Activated gamma-delta T cell (primary cell): ENCODE measurements at places on chromosomes 12 and 14.

DNA sequence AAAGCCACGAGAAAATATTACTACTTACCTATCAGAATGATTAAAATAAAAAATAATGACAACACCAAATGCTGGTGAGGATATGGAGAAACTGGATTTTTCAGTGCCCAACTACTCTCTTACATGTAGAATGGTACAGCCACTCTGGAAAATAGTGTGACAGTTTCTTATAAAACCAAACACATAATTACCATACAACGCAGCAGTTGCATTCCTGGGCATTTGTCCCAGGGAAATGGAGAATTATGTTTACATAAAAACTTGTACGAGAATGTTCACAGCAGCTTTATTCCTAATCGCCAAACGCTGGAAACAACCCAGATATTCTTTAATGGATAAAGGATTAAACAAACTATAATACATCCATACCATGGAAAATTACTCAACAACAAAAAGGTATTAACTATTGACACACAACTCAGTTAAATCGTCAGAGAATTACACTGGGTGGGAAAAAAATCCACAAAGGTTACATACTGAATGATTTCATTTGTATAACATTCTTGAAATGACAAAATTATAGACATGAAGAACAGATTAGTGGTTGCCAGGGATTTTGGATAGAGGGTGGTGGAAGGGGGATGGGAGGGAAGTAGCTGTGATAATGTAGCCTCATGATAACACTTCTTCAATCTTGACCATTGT is 35.4 kb downstream of the TAOK3 start:
- no peak for DNase-seq

DNA sequence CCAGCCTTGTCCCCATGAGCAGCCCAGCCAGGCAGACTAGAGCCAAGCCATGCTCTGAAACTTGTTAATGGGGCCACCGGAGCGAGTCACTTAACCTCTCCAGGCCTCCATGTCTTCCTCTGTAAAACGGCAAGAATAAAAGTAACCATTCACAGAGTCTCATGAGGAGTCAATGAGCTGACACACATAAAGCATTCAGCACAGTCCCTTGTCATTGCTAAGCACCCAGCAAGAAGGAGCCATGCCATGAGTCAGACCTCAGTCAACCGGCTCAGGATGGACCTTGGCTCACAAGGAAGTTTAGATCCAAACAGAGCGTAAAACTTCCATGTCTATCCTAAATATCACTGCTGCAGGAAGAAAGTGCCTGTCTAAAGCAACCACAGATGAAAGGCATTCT is 10.6 kb downstream of the FICD start:
- DNase-seq = no peak

GRCh38 chr14:79408696-79409095 is 802.6 kb downstream of the DIO2 start:
- DNase-seq = no peak

DNA sequence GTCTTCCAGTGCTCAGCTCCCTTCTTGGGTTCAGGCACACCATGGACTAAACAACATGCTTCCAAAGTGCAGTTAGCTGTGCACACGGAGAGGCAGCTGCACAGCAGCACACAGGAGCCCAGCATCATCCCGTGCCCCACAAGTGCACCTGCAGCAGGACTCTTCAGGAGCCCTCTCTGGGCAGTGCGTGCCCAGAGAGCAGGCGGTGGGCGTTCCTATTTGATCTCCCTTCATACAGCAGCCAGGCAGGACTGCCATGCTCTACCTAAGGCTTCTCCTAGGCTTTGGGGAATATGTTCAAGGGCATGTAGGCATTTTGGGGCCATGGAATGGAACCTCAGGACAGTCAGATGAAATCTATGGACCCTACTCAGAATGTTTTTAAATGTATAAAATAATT is 35.5 kb downstream of the ANO2 start:
- no peak for DNase-seq

- no peak for DNase-seq
These were observed 75.4 kb upstream of the PWP1 start for GRCh38 chr12:107610021-107610859.

DNA sequence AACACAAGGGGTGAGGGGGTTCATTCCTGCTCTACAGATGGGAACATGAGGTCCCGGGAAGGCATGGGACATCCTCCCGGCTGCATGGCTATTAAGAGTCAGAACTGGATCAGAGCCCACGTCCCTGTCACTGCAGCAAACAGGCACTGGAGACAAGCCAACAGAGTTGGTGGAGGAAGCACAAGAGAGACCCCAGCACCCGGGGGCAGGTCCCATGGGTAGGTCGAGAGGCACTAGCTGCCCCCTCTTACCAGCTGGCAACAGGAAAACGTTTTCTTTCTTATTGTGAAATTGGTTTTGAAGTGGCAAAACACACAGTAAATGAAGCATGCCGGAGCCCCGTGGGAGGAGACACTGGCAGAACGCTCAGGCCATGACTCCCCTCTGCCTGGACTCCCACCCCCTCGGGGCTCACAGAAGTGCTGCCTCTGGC is 43.6 kb downstream of the SYNE3 start:
- DNase-seq = no peak

GRCh38 chr12:84757978-84758377 is 154.6 kb downstream of the SLC6A15 start:
- no peak for DNase-seq

GRCh38 chr14:89699071-89699470 is 255.5 kb downstream of the EFCAB11 start:
- no peak for DNase-seq

DNA sequence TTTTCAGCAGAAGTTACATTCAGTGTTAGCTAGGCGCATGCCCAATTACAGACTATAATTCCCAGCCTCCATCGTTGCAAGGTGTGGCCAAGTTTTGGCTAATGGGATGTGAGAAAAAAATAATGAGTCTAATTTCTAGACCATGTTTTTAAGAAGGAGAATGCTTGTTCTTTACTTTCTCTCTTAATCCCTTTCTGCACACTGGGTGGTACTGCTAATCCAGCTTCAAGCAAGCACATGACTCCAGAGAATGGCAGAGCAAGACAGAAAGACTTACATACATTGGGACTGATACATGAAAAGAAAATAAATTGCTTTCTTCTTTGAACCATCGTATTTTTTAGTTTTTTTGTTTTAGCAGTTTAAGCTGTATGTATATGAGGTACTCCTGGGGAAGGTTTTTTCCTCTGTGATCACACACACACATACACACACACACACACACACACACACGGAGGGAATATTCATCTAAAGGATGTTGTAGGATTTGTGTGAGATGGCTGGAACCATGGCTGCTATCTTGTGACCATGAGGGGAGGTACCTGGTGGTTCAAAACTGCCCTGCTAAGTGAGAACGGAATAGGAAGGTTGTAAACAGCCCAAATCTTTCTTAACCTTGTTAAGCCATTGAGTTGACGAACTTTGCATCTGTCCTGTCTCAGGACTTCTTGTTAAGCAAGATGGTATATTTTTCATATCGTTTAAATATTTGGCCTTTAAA is 34.3 kb upstream of the LTA4H start:
- DNase-seq = no peak

DNA sequence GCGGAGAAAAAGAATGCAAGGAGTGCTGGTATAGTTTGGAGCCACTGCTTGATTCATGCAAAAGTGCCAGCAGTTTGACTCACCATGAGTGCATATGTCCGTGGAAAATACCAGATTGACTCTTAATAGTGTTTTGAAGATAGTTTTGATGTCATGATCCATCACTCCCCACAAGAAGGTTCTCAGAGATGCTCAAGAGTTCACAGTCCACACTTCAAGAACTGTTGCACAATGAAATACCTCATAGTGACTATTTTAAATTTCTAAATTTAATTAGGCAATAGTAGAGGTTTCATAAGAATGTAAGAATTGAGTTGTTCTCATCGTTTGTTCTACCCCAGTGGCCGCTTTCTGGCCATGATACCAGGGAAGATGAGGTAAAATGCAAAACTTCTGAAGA is 286.6 kb upstream of the RGS6 start:
- DNase-seq = no peak

DNA sequence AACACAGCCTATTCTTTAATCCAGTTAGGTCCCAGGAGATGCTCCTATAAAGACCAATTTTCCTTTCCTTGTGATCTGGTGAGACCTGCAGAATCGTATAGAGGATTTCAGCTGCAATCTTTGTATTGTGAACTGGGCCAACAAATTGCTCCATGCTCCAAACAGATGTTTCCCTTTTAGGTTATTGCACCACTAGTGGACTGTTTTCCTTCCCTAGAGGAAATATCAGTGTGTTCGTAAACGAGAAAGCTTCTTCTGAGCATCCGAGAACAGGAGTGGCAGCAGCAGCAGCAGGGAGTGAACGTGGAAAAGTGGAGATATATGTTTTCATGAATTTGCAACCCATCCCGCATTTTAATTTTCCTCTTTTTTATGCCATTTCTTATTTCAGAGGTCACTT is 344.1 kb upstream of the PDE3A start:
- DNase-seq = no peak

DNA sequence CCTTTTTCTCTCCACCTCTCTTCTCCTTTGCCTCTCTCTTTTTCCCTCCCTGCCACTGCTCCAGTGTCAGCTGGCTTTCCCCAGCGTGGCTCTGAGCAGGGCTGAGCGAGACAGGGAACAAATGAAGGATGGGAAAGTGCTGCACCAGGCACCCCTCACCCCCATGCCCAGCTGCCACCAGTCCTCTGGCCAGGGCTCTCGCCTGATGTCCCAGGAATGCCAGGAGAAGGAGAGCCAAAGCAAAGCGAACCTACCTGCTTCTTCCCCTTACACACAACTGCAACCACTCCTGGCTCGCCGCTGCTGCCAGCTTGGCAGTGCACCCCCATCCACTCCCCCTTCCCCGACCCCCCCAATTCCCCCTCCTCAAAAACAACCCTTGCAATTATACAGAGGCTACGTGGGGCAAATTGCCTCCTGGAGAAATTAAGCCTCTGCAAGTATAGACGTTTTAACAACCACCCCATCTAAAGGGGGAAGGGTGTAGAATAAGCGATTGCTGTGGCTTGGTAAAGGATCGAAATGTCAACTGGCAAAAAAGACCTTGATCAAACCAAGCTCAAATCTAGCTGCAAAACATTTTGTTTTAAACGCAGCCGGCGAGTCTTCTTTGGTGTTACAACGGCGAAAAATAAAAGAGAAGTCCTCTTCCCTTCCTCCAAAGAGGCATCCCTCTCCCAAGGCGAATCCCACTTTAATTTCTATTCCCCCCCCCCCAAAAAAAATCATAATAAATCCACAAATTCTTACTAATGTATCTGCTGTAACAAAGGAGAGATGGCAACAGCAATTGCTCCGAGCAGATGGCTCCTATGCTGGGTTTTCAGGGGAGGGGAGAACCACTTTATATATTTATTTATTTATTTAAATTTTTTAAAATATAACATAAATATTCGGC is 2.9 kb downstream of the BCL11B start:
- no peak for DNase-seq

- DNase-seq = no peak
These were observed 8.0 kb upstream of the PGAM5 start for GRCh38 chr12:132702640-132703039.

- no peak for DNase-seq
These were observed 7.9 kb downstream of the EIF2B2 start for GRCh38 chr14:75010472-75011093.

DNA sequence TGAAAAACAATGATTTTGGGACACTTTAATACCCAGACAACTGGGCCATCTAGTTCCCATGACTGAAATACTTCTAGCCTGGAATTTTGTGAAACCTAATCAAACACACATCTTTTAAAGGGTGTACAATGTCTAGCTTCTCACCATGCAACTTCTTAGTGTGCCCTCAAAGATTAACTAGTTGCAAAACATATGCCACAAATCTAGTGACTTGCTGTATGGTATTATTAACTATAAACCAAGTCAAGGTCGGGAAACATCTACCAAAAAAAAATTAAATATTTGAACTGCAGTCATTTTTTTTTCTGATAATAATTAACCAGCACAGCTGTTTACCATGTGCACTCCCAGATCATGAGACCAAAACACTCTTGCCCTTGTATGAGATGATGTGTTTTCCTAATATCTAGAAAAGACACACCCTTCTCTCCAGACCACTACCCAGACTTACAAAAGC is 171.8 kb upstream of the FOXN3 start:
- no peak for DNase-seq

DNA sequence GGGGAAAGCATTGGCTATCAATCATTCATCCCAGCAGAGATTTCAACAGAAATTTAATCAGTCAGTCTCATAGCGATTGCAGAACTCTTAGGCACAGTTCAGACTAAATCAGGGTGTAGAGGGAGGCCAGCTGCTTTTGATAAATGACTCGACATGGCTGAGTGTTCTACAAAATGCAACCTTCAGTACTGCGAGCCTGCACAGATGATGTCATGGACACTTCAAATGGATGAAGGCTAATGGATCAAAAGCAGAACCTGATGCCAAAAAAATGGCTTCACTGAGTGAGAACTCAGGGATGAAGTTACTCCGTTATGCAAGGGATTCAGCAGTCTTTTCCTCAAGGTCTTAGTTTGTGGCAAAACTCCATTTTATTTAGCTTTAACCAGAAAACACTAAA is 167.3 kb downstream of the DACT1 start:
- no peak for DNase-seq

DNA sequence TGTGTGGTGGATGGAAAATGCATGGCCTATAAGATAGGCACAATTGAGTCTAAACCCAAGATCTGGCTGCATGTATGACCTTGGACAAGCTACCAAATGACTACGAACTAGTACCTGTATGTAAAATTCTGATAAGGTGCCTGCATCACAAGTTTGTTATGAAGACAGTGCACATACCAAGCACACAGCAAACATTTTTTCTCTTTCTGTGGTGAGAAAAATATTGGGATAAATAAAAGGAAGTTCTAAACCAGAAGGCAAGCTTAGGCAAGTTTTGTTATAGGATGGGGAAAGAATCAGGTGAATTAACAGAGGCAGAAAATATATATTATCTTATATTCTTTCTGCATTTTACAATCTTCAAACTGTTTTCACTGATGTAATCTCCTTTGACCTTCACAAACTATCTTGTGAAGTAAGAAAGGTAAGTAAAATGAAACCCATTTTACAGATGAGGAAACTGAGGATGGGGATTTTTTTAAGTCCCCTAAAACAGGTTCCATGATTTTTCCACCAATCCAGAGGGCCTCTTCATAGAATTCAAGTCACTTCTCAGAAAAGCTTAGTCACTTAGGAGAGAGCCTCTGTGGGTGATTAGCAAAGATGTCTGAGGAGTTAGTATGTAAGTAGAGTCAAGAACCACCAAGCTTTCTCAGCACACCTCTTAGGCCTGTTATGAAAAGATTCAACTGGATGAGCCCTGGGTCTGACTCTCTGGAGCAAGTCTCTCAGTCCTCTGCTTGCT is 132.0 kb upstream of the RAP1B start:
- no peak for DNase-seq

GRCh38 chr14:54730156-54730961 is 163.4 kb downstream of the SAMD4A start:
- no peak for DNase-seq

DNA sequence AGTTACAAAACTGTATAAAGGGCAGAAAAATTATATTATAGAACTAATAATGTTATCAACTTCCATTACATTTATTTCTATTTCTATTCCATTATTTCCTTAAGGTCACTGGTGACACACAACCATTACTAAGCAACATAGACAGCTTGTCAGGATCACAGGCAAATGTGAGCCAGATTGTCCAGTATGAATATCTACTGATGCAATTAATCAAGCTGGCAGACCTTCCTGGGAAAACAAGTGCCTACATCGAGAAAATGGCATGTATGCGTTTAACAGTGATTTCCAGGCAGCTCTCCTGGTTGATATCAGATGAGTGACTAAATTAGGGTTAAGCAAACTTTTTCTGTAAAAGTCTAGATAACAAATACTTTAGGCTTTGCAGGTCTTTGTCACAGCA is 36.9 kb upstream of the TSPAN8 start:
- no peak for DNase-seq

GRCh38 chr12:51048661-51049251 is 629 bp downstream of the LETMD1 start:
- DNase-seq = no peak

- no peak for DNase-seq
These were observed 6.6 kb downstream of the SLC38A2 start for GRCh38 chr12:46365951-46366379.
